ENCODE measurements at places on chromosomes 16 and 17.

- no peak for DNase-seq
These were observed 12.6 kb upstream of the PYDC1 start for GRCh38 chr16:31229501-31229900.

GRCh38 chr16:23496821-23497542 lies 13.3 kb downstream of the GGA2 start:
- no peak for DNase-seq

DNA sequence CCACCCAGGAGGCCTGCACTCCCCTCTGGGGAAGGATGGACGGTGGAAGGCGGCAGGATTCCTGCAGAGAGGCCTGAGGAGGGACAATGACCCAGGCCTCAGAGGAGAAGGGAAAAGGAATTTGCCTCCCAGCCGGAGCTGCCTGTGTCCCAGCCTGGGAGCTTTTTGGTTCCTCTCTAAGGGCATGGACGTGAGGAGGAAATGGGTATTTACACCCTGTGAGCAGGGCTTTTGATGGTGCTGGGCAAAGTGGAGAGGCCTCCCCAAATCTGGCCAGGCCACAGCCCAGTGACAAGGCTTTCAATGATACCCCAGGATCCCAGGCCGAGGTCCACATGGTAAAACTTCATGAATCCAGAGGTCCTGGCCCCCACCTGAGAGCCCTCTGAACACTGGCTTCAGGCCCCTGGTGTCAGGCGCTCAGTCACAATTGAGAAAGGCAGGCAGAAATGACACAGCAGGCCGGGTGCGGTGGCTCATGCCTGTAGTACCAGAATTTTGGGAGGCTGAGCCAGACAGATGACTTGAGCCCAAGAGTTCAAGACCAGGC lies 56.0 kb upstream of the DOC2B start:
- DNase-seq: no peak

GRCh38 chr16:2046893-2047329 lies 723 bp downstream of the NTHL1 start:
- DNase-seq: no peak

GRCh38 chr17:81940538-81941483 lies 3.7 kb upstream of the PYCR1 start:
- no peak for DNase-seq

GRCh38 chr17:600576-601243 lies 113.9 kb downstream of the VPS53 start:
- DNase-seq: no peak

- DNase-seq: no peak
These were observed 124.5 kb upstream of the CES5A start for GRCh38 chr16:55999683-56000082.

DNA sequence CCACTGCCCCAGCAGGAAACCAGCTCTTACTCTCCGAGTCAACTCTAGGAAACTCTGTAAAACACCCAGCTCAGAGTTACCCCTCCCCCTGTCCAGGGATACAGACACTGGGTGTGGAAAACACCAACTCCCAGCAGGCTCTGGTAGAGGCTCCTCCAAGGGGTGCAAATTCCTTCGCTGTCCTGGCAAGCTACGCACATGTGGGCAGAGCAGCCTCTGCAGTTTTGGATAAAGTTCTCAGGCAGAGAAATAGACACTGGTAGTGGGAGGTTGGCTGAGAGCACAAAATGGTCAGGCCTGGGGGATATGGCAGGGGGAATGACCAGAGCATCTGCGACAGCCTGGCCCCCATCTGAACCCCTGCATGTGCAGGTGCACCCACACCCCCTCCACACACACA lies 146.9 kb upstream of the SDK2 start:
- DNase-seq: no peak

- DNase-seq: peak; percentile 69
These were observed 547 bp downstream of the PLCD3 start for GRCh38 chr17:45131616-45132319.

DNA sequence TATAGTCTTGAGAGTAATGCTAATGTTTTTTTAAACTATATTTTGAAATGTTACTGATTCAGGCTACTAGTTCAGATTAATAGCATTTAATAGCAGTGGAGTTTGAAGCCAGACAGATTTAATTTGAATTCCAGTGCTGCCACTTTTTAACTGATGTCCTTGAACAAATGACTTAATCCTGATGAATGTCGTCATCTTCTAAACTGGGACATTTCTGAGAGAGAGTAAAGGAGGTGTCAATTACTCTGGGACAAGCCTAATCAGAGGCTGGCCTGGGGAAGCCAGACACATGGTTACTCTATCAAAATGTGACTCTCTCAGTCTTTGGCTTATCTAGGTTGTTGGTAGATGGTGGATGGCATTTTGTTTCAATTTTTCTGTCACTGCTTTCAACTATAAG lies 246.7 kb downstream of the HS3ST3A1 start:
- DNase-seq: no peak

GRCh38 chr16:1530349-1530882 lies 3.0 kb upstream of the TMEM204 start:
- no peak for DNase-seq

DNA sequence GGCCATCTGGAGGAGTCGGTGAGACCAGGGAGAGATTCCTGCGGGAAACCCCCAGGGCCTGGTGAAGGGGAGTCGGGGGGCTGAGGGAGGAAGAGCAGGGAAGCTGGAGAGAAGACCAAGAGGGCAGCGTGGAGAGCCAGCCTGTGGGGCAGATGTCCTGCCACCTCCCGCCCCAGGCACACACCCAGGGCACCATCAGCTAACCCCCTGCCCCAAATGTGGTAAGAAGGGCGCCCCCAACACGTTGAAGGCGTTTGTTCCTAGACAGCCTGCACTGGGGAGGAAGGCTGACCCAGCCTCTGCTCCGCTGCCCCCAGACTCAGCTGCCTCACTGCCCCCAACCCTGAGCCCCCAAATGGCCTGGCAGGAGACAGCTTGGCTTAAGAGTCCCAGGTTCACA lies 1.3 kb downstream of the BAIAP3 start:
- DNase-seq: no peak

GRCh38 chr17:27647765-27648164 lies 16.8 kb downstream of the LGALS9 start:
- DNase-seq: no peak

DNA sequence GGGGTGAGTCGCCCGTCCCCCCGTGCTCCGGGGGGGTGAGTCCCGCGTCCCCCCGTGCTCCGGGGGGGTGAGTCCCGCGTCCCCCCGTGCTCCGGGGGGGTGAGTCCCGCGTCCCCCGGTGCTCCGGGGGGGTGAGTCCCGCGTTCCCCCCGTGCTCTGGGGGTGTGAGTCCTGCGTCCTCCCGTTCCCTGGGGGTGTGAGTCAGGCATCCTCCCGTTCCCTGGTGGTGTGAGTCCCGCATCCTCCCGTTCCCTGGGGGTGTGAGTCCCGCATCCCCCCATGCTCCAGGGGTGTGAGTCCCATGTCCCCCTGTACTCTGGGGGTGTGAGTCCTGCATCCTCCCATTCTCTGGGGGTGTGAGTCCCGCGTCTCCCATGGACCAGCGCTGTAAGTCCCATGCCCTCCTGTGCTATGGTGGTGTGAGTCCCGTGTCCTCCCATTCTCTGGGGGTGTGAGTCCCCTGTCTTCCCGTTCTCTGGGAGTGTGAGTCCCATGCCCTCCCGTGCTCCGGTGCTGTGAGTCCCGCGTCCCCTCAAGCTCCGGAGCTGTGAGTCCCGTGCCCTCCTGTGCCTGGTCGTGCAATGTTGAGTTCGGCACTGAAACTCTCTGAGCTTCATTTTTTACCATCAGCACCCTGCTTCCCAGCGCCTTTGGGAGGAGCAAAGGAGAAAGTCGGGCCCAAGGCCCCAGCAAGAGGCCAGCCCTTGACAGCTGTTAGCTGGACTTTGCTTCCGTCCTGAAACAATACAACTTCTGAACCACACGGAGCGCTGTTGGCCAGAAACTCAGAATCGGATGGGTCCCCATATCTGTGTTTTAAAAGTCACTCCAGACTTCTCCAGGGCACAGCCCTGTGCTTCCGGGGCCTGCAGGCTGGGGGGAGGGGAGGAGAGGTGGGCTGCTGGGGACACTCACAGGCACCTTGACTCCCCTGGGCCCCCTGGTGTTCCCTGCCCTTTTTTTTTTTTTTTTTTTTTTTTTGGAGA lies 11.5 kb upstream of the ZC3H18 start:
- DNase-seq: no peak

GRCh38 chr17:82640036-82640435 lies 8.2 kb downstream of the WDR45B start:
- no peak for DNase-seq

DNA sequence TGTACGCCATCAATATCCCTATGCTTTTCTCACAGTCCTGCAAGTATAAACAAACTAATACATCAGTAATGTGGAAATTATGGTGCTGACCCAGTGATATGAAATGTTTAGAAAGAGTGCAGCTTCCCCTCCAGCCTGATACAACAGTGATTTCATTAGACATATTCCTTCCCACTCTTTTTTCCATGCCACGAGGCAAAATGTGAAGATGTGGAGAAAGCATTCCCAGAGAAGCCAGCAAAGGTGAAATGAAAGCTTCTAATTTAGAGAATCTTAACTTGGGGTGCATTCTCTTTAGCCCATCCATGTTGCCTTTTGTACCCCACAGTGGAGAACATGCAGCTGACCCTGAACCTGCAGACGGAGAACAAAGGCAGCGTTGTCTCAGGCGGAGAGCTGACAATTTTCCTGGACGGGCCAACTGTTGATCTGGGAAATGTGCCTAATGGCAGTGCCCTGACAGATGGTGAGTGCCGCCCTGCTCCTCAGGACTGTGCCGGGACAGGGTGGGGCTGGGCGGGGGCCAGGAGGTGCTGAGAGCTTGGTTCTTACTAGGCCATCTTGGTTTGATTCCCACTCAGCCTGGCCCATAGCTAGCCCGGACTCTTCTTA lies 77.8 kb downstream of the WWP2 start:
- DNase-seq: no peak

- no peak for DNase-seq
These were observed 1.4 kb upstream of the PAGR1 start for GRCh38 chr16:29814592-29814991.

DNA sequence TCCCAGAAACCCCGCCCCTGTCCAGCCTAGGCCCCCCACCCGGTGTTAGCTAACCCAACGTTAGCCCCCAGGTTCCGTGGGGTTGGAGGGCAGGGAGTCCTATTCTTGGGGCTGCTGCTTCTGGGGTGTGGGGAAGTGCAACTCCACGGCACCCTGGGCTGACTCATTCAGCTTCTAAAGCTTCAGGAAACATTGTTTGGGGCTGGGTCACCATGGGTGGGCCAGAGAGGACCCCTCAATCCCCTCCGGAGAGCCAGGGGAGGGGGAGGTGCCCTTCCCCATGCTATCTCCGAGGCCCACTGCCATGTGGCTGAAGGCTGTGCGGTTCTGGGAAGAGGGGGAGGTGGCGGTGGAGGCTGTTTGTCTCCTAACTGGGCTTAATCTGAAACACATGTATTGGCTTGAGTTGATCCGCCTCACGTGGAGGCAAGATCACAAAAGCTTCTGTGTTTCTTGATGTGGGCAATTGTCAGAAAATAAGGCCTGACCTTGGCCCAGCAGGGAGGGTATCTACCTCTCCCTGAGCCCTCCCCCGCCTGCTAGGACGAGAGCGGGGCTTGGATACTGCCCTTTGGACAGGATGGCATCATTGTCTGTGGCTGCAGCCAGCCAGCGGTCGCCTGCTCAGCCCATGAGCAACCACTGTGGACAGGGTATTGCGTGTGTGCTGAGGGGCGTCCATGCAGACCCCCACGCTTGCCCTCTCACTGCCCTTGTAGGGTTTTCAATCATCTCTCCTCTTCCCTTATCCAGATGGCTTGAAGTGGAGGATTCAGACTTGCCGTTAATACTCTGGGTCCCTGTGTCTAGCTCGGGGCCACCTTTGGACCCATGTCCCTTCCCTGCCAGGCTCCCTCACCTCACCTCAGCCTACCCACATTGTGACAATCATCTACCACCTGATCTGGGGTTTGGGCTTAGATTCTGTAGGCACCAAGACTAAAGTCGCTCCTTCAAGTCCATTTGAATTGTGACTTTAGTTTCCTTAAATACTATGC lies 1.3 kb downstream of the SERPINF1 start:
- DNase-seq: no peak

- DNase-seq: no peak
These were observed 3.9 kb downstream of the ACTG1 start for GRCh38 chr17:81508639-81509206.

- DNase-seq: no peak
These were observed 7.2 kb upstream of the TNFRSF17 start for GRCh38 chr16:11957591-11958395.

GRCh38 chr16:27198451-27199234 lies 4.7 kb upstream of the KDM8 start:
- DNase-seq: no peak

DNA sequence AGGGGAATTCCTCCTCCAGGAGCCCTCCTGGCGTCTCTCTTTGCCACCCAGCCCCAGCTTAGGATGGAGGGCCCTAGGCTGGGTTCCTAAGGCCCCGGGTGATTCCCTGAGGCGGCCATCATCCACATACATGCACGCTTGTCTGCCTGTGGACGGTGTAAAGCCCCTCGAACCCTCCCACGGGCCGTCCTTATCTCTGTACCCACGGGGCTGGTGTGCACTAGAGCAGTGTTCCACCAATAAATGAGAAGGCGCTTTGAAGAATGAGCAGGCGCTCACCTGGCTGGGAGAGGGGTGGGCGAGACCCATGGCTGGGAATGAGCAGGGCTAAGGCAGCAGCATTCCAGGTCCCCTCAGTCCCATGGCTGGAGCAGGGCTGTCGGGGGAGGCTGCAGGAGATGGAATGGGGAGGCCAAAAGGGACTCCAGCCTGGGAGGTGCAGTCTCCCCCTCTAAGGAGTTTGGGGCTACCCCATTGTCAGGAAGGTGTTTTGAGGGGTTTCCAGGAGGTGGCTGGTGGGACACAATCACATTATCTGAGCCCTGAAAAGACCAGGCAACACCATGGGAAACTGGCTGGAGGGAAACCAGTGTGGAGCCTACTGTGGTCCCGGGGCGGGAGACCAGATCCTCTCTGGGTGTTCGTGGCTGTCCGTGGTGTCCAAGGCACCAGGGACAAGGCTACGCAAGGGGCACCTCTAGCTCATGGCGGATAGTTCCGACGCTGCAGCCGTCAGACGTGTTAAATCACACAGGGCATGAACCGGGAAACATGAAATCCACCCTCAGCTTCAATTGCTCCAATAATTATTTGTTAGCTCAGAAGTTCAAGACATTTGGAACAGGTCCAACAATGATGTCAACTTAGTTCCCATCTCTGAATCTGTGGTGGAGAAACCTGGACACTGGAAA lies 87.5 kb upstream of the DNAH17 start:
- DNase-seq: no peak

- DNase-seq: peak; percentile 57
These were observed 26.8 kb downstream of the MPP2 start for GRCh38 chr17:43880420-43880991.

DNA sequence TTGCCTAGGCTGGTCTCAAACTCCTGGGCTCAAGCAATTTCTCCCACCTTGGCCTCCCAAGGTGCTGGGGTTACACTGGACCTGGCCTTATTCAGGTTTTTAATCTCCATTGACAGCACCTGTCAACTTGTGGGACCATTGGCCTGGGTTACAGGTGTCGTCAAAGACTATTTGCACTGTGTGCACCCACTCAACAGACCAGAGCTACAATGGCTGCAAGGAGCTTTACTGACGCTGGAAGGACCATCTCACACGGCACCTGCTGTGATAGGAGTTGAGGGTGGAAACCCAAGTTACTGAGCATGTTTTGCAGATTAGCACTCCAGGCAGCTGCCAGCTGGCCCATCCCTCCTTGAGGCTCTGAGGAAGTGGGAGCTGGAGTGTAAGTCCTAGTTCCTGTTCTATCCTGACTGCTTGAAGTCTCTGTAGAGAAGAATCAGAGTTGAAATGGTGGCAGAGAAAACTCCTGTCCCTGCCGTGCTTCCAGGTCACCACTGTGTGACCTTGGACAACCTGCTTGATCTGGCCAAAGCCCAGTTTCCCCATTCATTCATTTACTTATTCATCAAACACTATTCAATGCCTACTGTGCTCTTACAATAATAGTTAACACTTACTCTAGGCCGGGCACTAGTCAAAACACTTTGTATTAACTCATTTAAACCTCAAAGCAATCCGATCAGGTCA lies 42.4 kb upstream of the LONP2 start:
- no peak for DNase-seq

Data from activated naive CD8-positive, alpha-beta T cell treated with anti-CD3 and anti-CD28 coated beads, Interleukin-2, amount 50 U/mL, for 24 hours (primary cell).